ENCODE measurements at places on chromosomes 2 and 18. TPM values are rescaled to one million over a fixed set of nuclear protein-coding genes. Genes with fewer than 3 reads are reported as not detected.

Gene CHRNG
- total RNA-seq: not detected

Gene ACADL
- 0.66 TPM for total RNA-seq

Gene SERPINB12
- not detected for total RNA-seq

Gene CCDC68
- total RNA-seq: 4.6 TPM

Gene KLHL14
- total RNA-seq: not detected

Gene COL4A4
- 0.50 TPM for total RNA-seq

Gene C1QL2
- not detected for total RNA-seq

Gene POTEI
- total RNA-seq: not detected

Gene RUFY4
- total RNA-seq: not detected

Measured in smooth muscle cell of trachea (primary cell).